A549 treated with Hydrocortisone at 1 μM for 4 hours (cell line): ENCODE measurements at places on chromosomes 6 and 20. TPM values are rescaled to one million over a fixed set of nuclear protein-coding genes. Genes with fewer than 3 reads are reported as not detected.

Gene ADGRF1
- 0.05 TPM in 1 of 5 replicates, not detected in the others for total RNA-seq

Gene ZC3H12D
- total RNA-seq, result 0.03 to 0.12 TPM (median 0.06 TPM) in 4 of 5 replicates, not detected in the other

Gene SEL1L2
- not detected in 5 replicates for total RNA-seq

Gene LST1
- total RNA-seq, result 0.37 TPM in 1 of 5 replicates, not detected in the others

Gene CASS4
- 0.02 to 0.12 TPM in 2 of 5 replicates, not detected in the others for total RNA-seq

Gene KIF25
- total RNA-seq, result 0.03 to 0.14 TPM (median 0.09 TPM) in 4 of 5 replicates, not detected in the other

Gene CCDC170
- total RNA-seq, result 0.03 to 0.12 TPM (median 0.08 TPM) in 4 of 5 replicates, not detected in the other

Gene ANGPT4
- total RNA-seq, result 0.02 to 0.05 TPM (median 0.03 TPM) in 5 replicates
